ENCODE measurements at places on chromosomes 12 and 14.

DNA sequence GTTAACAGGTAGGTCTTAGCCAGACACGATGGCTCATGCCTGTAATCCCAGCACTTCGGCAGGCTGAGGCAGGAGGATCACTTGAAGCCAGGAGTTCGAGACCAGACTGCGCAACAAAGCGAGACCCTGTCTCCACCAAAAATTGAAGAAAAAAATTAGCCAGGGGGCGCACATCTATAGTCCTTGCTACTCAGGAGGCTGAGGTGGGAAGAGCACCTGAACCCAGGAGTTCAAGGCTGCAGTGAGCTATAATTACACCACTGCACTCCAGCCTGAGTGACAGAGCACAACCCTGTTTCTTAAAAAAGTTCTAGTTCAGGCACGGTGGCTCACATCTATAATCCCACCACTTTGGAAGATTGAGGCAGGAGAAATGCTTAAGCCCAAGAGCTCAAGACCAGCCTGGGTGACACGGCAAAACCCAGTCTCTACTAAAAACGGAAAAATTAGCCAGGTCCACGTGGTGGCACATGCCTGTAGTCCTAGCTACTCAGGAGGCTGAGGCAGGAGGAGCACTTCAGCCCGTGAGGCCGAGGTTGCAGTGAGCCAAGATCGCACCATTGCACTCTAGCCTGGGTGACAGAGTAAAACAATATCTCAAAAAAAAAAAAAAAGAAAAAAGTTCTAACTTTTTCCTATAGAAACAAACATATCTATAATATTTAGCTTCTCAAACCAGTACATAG, 9.1 kb downstream of the BAZ1A start:
- DNase-seq, result no peak

DNA sequence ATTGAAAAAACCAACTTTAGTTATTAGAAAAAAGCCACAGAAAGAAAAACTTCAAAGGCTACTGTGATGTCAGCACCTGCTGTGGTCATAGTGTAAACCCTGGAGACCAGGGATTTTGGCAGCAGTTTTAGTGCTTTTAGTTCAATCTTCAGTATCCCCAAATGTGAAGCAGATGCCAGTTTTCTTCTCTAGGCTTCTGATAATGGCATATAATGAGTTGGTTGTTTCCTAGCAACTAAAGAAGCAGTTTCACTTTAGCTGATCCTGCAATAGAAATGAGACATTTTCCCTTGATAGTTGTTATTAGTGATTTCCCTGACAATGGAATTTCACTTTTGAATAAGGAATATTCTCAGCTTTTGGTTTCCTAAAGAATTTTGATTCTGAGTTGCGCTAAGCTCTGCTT, 131.2 kb downstream of the NUBPL start:
- no peak for DNase-seq

DNA sequence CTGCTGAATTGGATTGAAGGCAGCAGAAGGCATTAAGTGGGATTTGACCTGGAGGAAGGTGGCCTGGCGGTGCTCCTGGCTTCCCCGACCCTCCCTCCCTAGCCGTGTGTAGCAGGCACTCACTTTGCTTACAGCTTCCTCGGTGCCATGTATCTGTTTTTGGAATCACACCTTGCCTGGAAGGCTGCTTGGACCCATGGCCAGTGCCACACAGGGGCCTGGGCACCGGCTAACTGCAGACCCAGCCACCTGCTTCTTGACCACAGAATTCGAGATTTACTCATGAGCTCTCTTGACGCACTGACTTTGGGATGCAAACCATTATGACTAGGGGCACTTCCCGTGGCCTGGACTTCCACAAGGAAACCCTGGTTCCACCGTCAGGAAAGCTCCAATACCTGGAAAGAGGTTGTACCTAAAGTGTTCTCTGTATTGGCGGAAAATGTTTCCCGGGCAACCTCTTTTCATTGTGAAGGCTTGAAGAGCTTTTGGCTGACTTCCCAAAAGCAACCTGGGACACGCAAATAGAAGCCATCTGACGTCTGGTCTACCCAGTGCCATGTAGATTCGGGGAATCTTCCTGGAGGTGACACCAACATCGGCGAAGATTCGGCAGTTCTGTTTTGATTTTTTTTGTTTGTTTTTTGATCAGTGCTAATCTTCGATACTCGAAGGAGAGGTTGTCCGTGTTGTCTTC, 125.6 kb upstream of the RTL1 start:
- DNase-seq, result no peak

DNA sequence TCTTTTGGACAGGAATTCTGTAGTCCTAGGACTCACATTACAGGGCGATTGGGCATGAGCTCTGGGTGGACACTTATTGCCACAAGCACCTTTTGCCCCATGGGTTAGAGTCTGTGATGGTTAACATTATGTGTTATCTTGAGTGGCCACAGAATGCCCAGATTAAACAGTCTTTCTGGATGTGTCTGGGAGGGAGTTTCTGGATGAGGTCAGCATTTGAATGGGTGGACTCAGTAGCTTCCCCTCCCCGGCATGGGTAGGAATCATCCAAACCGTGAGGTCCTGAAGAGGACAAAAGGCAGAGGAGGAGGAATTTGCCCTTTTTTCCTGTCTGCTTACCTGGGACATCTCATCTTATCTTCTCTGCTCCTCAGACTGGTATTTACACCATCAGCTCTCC, 85.6 kb downstream of the BMP4 start:
- no peak for DNase-seq

- no peak for DNase-seq
Observed at GRCh38 chr12:111457071-111457470, 51.3 kb downstream of the SH2B3 start.

DNA sequence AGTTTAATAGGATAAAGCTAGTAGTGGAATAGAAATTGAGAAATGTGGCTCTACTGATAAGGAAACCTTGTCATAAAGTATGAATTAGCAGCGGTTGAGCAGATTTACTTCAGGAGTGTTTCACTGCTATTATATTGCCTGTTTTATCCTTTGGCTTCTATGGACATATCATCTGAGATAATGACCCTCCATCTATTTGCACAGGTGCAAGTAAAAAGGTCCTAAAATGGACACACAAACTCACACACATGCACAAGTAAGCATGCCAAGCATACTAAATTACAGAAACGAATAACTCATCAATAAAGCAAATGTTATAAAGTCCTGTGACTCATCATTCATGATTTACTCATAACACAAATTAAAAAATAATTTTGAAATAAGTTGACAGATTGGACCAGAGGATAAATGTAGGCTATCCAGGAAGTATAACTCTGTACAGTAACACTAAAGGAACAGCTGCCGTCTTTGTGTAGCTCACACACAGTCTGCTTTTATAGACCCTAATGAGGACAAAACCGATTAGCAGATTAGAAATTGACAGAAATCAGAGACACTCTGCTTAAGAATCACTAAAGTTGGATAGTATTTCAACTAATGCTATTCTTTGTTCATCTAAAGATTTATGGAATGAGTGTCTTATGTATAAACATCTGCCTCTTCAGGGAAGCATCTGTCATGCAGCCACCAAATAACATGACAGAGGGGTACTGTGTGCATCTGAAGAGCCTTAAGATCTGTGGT, 73.9 kb downstream of the SYT1 start:
- DNase-seq, result no peak

DNA sequence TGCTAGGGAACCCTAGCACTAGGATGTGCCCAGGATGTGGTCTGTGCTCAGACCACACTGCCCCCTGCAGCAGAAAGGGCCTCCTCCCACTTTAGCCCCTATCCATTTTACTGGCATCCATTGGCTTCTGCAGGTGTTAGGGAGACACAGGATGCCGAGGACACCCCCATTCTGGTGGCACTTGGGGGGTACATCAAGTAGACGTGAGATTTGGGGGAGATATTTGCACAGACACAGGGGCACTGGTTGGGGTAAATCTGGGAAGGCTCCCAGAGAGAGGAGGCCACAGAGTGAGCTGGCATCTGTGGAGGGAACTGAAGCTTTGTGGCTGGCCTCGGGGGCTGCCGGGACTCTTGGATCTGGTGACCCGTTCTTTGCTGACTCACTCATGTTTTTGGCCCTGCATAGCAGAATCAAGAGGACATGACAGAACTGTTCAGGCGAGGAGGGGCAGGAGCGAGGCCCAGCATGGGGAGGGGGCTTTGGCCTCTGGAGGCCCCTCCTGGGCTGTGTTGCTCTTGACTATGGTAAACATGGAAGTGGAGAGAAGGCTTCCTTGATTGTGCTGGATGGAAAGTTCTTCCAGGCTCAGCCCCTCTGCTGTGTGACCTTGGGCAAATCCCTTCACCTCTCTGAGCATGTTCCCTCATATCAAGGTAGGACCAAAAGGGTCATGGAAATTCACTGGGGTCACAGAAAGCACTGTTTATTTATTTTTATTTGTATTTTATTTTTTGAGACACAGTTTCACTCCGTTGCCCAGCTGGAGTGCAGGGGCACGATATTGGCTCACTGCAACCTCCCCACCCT, 1.8 kb downstream of the PLBD2 start:
- no peak for DNase-seq

GRCh38 chr12:116443821-116444589, 115.2 kb upstream of the MAP1LC3B2 start:
- DNase-seq, result no peak

DNA sequence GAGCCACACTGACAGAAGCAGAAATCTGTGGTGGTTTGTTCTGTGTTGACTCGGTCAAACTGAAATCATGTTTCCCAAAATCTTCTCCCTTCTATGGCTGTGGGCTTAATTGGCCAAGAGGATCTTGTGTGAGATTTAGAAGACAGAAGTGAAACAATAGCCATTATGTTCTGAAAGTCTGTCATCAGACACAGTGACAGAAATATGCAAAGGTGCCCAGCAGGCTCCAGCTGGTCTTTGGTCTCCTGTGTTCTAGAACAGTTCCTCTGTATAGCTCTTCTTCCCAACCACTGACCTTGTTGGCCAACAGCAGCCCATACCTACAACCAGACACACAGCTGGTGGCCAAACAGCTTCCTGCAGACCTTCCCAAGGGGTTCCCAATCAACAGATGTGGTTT, 25.0 kb upstream of the COCH start:
- no peak for DNase-seq

DNA sequence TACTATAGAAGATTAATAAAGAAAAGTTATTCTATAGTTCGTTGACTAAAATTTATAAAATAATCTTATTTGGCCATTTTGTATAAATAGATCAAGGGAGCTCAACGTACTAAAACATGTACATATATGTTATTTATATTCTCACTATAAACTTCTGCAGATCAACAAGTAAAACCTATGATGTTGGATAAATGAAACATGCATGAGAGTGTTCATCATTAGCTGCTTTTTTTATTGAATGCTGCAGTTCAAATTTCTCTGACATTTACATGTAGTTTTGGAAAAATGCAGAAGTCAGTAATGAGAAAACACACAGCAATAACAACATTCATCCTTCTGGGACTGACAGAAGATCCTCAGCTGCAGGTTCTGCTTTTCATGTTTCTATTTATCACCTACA, at the start of gene OR6C68:
Gene OR6C68 (plus strand): TSS at position 301 of the 400 bp plus-strand sequence. CDS start 0 bp downstream, at position 301.
- DNase-seq, result no peak

DNA sequence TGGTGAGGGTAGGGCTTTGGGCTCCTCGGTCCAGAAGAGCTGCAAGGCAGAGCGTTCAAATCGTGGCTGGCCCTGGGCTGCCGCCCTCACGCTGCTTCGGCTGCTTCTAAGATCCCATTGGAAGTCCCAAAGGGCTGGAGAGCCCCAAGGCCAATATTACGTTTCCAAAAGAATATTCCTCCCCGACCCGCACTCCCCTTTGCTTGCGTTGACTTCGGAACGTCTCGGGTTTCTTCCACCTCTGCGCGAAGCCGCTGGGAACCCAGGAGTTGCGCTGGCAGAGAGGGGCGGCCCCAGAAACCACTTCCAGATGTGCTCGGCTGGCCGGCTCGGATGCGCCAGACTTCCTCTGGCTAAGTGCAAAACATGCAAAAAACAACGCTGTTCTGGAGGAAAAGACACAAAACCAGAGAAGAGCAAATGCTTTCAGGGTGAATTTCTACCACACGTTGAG, at the start of gene GLT8D2:
Gene GLT8D2 (minus strand): TSS at position 285 of the 454 bp plus-strand sequence. CDS start 30,539 bp downstream, outside the sequence.
- DNase-seq, result no peak

DNA sequence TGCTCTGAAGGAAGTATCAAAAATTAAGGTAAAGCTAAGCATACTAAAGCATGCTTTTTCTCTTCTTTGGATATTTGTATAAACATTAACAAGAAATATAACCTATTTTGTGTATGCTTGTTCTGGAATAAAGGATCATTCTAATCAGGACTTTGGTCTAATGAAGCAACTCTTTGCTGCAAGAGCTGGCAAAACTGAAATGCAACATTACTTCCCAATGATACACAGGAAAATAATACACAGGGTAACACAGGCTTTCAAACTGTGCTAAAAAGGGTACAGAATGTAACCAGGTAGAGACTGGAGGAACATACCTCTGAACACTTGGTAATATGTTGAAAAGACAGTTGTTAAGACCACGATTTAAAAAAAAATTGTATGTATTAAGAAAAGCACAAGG, 222.5 kb upstream of the DIO2 start:
- DNase-seq, result no peak

GRCh38 chr12:112734859-112735695, 56.5 kb upstream of the RPH3A start:
- no peak for DNase-seq

DNA sequence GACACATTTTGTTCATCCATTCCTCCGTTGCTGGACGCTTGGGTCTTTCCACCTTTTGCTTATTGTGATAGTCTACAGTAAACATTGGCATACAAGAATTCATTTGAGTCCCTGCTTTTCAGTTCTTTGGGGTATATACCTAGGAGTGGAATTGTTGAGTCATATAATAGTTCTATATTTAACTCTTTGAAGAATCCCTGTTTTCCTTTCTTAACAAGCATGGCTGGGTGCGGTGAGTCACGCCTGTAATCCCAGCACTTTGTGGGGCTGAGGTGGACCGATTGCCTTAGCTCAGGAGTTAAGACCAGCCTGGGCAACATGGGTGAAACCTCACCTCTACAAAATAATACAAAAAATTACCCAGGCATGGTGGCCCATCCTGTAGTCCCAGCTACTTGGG, 75.4 kb downstream of the CCDC92 start:
- DNase-seq, result no peak
